ENCODE measurements at places on chromosomes 7 and 10. TPM values are rescaled to one million over a fixed set of nuclear protein-coding genes. Genes with fewer than 3 reads are reported as not detected.

GRCh38 chr10:80268938-80269588 lies 20.4 kb downstream of the MAT1A start:
- H3K4me1 ChIP-seq = peaks cover 4% of the 10 kb centered on the region
- no peak overlapping the region for H3K27ac ChIP-seq
- no peaks in the 10 kb centered on the region for H3K36me3 ChIP-seq
- no peak overlapping the region for H3K4me3 ChIP-seq
- H3K27me3 ChIP-seq = no peaks in the 10 kb centered on the region

GRCh38 chr10:23343591-23344240 lies 881 bp downstream of the C10orf67 start:
- no peaks in the 10 kb centered on the region for H3K36me3 ChIP-seq
- DNase-seq = peak; percentile 85
- peak overlapping the region; percentile 52 for H3K4me3 ChIP-seq
- H3K27ac ChIP-seq = peak overlapping the region; percentile 59

GRCh38 chr10:103958996-103959395 lies 7.9 kb upstream of the SLK start:
- no peaks in the 10 kb centered on the region for H3K27me3 ChIP-seq
- H3K4me3 ChIP-seq = no peak overlapping the region
- H3K27ac ChIP-seq = no peak overlapping the region
- no peaks in the 10 kb centered on the region for H3K4me1 ChIP-seq

KCNMA1 gene
- polyA plus RNA-seq = 83.8 TPM

CELF2 gene
- polyA plus RNA-seq = 45.7 TPM

CH25H gene
- polyA plus RNA-seq = 1.9 TPM

EN2 gene
- 0.15 TPM for polyA plus RNA-seq

EDRF1 gene
- polyA plus RNA-seq = 17.0 TPM

Data from ovary (tissue), 10 donors.